ENCODE measurements at places on chromosomes 16 and 17.

GRCh38 chr17:29151567-29151966 lies 28.6 kb downstream of the MYO18A start:
- no peak for DNase-seq

GRCh38 chr17:36507266-36507665 lies 20.8 kb downstream of the ZNHIT3 start:
- DNase-seq = no peak

DNA sequence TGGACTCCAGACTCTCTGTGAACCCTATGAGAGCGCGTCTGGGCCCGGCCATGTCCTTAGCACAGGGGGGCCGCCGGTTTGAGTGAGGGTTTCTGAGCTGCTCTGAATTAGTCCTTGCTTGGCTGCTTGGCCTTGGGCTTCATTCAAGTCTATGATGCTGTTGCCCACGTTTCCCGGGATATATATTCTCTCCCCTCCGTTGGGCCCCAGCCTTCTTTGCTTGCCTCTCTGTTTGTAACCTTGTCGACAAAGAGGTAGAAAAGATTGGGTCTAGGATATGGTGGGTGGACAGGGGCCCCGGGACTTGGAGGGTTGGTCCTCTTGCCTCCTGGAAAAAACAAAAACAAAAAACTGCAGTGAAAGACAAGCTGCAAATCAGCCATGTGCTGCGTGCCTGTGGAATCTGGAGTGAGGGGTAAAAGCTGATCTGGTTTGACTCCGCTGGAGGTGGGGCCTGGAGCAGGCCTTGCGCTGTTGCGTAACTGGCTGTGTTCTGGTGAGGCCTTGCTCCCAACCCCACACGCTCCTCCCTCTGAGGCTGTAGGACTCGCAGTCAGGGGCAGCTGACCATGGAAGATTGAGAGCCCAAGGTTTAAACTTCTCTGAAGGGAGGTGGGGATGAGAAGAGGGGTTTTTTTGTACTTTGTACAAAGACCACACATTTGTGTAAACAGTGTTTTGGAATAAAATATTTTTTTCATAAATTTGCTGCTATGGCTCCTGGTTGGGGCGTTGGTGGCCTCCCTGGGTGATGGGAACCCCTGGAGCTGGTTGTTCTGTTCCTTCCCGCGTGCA lies 23.1 kb downstream of the STAT5A start:
- DNase-seq = no peak

DNA sequence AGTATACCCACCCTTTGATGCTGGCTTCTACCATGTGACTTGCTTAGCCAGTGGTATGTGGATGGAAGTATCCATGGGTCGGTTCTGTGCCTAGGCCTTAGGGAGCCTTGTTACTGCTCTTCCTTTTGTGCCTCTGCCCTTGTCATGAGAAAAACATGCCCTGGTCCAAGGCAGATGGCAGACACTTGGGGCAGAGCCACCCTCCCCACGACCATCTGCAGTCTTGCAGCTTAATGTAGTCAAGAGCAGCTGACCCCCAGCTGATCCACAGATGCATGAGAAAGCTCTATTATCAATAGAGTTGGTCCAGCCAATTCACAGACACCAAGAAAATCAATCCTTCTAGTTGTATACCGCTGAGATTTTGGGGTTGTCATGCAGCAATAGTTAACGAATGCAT lies 95.7 kb downstream of the SLC39A11 start:
- DNase-seq = no peak

GRCh38 chr16:1871974-1872635 lies at the start of gene MEIOB:
TSS of gene MEIOB (minus strand) at chr16:1872164. CDS start at chr16:1868175, 3,989 bp downstream.
- peak; percentile 89 for DNase-seq

DNA sequence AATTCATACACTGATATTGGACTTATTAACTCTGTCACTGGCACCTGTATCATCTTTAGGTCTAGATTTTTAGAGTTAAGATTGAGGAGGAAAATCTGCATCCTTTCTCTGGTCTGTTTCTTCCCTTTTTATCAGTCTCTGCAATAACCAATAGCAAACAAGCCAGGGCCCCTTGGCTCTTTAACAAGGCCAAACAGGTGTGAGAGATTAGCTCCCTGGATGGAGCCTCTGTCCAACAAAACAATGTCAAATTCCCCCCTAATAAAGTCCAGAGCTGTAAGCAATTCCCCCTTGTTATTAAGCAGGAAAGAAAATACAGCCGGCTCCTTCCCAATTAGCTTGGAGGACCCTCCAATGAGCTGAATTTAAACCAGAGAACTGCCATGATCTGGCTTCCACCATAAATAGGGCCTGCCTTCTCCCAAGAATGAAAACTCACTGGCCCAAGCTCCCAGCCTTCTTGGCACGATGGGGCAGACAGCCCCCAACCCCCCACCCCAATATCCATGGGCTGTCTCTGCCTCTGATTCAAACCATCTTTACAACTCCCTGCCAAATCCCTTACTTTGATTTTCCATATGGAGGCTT lies 56.1 kb upstream of the SOX9 start:
- DNase-seq = no peak

DNA sequence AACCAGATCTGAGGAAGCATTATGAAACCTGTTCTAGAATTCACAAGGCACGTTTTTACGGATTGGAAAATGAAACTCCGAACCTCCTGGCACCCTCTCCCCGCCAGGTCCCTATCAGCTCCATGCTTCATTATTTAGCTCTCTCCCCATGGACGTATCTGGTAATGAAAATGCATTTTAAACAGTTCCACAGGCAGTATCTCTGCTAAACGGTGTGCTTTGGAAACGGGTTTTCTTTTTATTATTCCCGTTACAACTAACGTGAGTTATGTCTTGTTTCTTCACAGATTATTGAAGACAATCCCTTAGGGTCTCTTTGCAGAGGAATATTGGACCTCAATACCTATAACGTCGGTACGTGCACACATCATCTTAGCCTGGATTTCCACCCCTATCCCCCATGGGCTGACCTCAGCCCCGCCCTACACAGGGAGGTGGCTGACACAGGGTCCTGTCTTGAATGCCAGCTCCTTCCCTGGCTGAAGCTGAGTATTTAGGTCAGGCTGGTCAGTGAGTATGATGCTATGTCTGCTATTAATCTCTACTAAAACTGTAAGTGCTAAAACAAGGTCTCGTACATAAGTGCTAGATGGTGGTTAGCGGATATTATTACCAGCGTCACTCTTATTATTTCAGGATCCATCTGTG lies 82.9 kb downstream of the SDR42E1 start:
- no peak for DNase-seq

DNA sequence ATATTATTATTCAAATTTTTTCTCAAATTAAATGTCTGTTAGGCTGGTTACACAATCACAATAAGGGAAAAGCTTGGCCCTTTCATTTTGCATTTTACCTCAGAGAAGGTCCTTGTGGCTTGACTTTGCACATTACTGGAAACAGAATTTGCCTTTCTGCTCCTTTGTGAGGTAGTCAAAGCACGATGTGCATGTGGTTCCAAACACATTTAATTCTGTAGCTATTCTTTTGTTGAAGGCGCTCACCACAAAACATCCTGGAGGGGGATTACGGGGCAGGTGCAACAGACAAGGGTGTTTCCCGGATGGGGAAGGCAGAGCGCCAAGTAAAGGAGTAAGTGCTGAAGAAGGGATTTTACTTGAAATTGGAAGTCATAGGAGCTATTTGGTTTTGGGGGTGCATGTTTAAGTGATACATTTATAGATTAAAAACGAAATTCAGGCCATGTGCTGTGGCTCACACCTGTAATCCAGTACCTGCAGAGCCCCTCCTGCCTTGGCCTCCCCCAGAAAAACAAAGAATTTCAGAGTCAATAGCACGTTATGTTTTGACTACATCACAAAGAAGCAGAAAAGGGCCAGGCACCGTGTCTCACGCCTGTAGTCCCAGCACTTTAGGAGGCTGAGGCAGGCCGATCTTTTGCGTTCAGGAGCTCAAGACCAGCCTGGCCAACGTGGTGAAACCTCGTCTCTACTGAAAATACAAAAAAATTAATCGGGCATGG lies 31.2 kb upstream of the TENT4B start:
- DNase-seq = no peak

GRCh38 chr17:29640413-29640812 lies 17.7 kb upstream of the CORO6 start:
- DNase-seq = no peak

DNA sequence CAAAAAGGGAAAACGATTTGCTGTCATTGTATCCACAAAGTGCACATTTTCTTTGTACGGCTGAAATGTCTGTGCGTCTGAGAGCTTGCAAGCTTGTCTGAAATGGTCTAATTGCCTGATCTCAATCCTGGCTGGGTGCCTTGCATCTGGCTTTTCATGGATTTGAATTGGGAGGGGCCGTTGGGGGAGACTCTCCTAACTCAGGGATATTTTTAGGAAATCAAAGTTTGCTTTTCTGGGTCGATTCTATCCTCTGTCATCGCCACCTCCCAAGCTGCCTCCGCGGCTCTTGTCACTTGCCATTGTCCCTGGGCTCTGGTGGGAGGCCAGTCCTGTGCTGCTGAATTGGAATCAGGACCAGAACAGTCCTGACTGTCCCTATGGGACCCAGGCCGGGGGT lies 33.3 kb upstream of the MGAT5B start:
- DNase-seq = no peak

- DNase-seq = no peak
Measured at GRCh38 chr16:84826558-84826941, 6.8 kb downstream of the CRISPLD2 start.

GRCh38 chr17:40331743-40332641 lies 23.0 kb downstream of the RARA start:
- no peak for DNase-seq

DNA sequence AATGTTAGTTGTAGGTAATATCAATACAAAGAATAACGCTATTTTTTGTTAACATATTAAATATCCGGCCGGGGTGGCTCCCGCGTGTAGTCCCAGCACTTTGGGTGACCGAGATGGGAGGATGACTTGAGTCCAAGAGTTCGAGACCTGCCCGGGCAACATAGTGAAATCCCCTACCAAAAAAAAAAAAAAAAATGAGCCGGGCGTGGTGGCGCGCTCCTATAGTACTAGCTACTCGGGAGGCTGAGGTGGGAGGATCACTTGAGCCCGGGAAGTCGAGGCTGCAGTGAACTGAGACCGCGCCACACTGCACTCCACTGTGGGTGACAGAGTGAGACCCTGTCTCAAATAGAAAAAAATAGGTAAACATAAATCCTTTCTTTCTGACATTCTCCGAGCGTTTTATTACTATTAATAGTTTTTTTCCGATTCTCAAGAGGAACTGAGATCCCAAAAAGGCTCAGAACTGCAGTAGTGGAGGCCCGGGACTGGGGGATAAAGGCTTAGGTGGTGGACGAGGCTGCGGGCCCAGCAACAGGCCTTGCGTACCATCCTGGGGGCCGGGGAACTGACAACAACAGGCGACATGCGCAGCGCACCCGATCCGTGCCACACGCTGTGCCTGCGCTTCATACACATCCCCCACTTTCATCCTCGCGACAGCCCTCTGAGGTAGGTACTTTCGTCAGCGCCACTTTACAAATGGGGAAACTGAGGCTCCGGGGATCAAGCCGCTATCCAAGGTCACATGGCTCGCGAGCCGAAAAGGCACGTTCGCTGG lies 919 bp downstream of the N4BP1 start:
- DNase-seq = no peak

DNA sequence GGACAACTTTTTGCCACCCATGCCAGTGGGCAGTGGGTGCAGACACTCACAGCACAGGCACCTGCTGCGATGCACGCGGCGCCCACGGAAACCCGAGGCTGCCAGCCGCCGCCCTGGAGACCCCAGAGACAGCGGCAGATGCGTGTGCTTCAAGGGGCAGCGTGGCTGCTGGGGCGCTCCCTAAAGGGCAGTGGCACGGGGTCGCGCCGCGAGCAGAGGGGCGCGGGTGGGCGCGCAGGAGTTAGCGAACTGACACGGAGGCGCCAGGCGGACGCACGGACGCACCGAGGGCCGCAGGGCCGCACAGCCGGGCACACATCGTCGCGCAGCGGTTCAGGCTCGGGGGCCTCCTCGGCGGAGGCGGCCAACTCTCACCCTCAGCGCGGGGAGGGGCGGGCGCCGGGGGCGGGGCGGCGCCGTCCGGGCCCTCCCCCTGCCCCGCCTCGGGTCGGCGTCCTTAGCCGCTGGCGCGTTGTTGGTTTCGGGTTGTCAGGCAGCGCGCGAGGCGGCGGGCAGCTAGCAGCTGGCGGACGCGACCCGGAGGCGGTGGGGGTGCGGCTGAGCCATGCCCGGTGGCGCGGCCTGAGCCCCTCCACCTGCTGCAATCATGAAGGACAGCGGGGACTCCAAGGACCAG lies at the start of gene KIF19:
Gene KIF19 (plus strand): TSS at position 484 of the 637 bp plus-strand sequence. CDS start 124 bp downstream, at position 608.
- peak; percentile 32 for DNase-seq

DNA sequence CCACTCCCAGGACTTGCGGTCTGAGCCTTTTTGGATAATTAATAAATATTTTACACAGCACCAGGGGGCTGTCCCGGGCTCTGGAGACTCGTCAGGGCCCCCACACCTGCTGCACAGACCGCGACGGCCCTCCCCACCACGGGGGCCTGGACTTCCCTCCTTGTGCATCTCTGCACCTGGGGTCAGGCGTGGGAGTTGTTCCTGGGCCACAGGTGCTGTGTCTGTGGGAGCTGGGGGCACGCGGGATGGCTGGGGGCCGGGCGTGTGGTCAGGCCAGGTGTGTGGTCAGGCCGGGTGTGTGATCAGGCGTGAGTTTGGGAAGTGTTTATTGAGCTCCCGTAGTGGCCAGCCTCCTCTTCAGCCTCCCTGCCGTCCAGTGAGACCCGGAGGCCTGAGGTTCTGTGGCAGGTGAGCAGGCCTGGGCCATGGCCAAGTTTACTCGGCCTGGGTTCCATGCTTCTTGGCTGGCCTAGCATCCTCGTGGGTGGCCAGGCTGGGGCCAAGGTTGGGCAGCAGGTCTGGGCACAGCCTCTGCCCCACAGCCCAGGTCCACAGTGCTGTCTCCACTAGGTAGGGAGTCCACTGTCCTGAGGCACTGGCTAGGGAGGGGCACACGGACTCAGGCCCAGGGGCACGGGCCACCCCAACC lies 1.9 kb upstream of the STUB1 start:
- DNase-seq = no peak

All from NCI-H187 (cell line).